ENCODE measurements at places on chromosomes 11 and 22.

- DNase-seq = peak; percentile 36
These were observed 554.3 kb upstream of the LRRC4C start for GRCh38 chr11:42013656-42014201.

GRCh38 chr11:80379620-80380278 lies 938.9 kb upstream of the TENM4 start:
- DNase-seq = no peak

DNA sequence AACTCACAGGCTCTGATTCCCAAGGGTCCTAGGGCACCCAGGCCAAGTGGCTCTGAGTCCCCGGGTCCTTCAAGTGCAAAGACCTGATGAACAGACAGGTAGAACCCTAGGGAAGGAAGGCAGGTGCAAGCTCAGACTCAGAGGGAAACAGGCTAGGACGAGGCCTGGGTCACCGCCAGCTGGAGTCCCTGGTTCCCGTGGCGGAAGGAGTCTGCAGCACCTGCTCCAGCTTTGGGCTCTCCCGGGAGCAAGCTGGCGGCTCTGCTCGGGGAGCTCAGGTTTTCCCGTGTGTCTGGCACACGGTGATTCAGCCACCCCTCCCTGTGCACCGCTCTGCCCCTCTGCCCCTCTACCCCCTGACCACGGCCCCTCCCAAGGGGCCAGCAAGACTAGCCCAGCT lies 59.8 kb downstream of the WNT7B start:
- no peak for DNase-seq

- DNase-seq = no peak
These were observed 4.1 kb upstream of the MRPL48 start for GRCh38 chr11:73783483-73784020.

DNA sequence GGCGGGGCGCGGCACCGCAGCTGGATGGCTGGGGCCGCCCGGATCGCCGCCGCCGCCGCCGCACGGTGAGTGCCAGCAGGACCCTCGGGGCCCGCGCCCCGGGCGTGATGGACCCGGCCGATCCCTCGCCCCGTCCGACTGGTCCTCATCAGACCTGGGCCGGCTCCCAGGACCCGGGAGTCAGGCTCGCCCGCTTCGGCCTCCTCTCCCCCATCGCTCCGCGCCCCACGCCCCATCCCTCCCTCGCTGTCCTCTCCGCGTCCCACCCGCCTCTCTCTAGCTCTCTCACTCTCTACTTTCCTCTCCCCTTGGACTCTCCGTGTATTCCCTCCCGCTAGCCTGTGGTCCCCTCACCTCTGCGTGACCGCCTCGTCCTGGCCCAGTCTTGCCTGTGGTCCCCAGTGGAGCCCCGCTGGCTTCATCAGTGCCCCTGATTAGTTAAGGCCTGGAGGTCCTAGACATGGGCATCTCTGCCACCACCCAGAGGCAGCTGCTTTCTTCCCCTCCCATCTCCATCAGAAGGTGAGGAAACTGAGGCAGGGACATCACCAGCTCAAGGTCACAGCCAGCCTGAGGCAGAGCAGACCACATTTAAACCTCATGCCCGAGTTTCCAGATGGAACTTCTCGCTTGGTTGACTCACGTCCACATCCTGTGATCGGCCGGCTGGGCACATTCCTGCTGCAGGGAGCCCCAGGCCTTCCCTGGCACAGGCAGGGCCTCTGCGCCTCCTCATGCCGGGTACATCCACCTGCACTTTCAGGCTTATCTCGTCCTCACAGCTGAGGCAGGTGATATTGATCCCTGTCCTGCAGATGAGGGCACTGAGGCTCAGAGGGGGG lies 429 bp downstream of the SLC39A13 start:
- DNase-seq = peak; percentile 69

- no peak for DNase-seq
These were observed 57.7 kb downstream of the PDGFD start for GRCh38 chr11:104106136-104106754.

DNA sequence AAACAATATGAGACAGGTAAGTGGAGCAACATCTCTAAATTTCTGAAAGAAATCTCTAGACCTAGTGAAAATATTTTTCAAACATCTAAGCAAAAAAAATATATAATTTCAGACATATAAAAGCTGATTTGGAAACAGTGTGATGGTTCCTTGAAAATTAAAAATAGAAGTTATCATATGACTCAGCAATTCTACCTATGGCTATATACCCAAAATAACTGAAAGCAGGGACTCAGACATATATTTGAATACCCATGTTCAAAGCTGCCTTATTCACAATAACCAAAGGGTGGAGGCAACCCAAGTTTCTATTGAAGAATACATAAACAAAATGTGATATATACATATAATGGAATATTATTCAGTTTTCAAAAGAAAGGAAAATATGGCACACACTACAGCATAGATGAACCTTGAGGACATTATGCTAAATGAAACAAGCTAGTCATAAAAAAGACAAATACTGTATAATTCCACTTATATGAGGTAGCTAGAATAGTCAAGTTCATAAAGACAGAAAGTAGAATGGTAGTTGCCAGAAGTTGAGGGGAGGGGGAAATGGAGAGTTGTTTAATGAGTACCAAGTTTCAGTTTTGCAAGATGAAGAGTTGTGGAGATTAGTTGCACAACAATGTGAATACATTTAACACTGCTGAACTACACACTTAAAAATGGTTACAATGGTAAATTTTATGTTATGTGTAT lies 300.4 kb downstream of the TTC28 start:
- no peak for DNase-seq

DNA sequence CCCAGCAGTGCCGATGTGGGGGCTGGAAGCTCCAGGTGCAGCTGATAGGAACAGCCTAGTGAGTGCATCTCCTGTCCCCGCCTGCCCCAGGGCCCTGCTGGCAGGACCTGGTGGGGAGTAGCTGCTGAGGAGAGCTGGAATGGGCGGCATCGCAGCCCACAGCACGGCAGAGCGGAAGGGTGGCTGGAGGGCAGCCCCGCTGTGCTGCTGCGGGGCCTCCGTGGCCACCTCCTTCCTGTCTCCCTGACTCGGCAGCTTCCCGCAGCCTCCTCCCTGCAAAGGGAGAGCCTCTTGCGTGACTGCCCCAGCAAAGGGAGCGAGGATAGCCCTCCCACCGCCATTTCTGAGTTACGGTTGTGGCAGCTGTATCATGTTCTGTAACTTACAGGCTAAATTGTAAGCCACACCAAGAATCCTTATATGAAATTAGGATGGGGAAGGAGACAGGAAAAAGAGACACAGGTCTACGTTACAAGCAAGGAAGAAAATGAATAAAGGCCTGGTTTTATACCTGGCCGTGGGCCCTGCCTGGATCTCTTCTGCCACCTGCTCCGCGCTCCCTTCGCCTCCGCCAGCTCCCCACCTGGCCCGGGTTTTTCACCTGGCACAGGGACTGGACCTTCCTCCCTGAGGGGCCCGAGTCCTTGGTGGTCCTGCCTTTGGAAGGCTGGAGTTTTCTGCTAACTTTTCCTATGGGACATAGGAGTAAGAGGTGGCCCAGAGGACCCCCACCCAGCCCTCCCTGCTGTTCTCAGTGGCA lies 10.0 kb downstream of the TPCN2 start:
- DNase-seq = no peak

GRCh38 chr11:27397624-27398399 lies 34.8 kb upstream of the CCDC34 start:
- no peak for DNase-seq

DNA sequence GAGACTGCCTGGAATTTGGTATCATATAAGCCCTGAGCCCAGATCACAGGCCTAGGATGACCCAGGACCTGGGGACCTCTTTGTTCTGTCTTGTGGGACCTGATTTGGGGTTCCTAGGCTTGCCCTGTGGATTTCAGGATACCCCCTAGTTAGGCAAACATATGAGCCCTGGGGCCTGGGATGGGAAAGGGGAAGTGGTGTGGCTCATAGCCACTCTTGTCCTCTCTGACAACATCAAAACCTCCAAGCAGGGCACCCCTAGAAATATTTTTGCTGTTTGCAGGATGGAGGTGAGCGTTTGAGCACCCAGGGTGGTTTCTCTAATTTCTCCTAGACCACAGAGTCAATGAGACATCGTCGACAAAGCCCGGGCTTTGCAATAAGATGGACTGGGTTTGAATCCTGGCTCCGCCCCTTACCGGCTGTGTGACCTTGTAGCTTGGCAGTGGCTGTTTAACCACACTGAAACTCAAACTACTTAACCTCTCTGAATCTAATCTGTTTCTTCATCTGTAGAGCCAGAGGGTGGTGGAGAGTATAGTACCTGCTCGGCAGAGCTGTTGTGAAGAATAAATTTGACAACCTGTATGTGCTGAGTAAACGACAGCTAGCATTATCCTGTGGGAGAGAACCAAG lies 5.3 kb upstream of the LRRC10B start:
- DNase-seq = no peak

DNA sequence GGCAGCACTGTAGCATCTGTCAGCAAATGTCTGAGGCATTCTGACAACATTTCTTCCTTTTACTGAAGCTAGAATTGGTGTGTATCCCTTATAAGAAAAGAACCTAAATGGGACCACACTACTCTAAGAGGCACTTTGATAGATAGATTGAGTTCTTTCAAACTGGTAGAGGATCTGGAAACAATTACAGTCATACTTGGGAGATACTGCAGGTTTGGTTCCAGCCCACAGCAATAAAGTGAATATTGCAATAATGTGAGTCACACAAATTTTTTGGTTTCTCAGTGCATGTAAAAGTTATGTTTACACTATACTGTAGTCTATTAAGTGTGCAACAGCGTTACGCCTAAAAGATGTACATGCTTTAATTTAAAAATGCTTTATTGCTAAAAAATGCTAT lies 96.9 kb downstream of the SBF2 start:
- no peak for DNase-seq

DNA sequence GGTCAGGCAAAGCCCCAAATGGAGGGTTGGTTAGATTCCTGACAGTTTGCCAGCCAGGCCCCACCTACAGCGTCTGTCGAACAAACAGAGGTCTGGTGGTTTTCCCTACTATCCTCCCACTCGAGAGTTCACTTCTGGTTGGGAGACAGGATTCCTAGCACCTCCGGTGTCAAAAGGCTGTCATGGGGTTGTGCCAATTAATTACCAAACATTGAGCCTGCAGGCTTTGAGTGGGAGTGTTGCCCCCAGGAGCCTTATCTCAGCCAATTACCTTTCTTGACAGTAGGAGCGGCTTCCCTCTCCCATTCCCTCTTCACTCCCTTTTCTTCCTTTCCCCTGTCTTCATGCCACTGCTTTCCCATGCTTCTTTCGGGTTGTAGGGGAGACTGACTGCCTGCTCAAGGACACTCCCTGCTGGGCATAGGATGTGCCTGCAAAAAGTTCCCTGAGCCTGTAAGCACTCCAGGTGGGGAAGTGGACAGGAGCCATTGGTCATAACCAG lies 4.7 kb upstream of the TTC36 start:
- peak; percentile 14 for DNase-seq

DNA sequence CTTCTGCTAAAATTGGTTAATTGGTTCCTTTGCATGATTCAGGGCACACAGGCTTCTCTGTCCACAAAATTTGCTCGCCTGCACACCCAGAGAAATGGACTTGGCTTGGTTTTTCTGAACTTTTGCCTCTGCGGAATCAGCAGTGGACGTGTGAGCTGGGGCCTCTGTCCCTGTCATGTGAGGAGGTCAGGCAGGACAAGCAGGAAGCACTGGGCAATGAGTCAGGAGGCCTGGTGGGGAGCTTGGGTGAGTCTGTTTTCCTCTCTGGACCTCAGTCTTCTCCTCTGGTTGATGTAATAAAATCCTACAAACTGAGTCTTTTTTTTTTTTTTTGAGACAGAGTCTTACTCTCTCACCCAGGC lies 10.4 kb upstream of the CELSR1 start:
- DNase-seq = peak; percentile 81

GRCh38 chr11:1208394-1209261 lies 14.2 kb upstream of the MUC5B start:
- DNase-seq = no peak

- no peak for DNase-seq
These were observed 21.8 kb downstream of the TSPAN18 start for GRCh38 chr11:44748606-44749005.

GRCh38 chr11:104650234-104650633 lies 248.0 kb downstream of the CASP12 start:
- no peak for DNase-seq

GRCh38 chr11:130561441-130561881 lies 113.0 kb downstream of the ADAMTS15 start:
- DNase-seq = peak; percentile 70

- DNase-seq = no peak
These were observed 5.9 kb upstream of the GRAMD4 start for GRCh38 chr22:46614025-46614931.

DNA sequence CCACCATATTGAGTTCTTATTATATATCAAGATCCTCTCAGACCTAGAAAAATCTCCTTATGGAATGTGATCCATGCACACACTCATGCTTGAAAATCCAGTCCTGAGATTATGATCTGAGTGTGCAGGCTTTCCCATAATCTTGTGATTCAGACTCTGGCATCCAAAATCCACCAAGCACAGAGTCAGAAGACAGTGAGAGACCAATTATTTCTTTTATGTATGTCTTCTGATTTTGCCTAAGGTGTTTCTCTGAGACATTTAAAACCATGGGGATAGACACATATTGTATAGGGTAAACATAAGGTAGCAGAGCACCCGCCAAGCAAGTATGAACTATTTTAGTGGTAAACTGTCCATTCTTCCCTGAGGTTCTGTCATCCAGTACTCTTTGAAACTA lies 52.0 kb upstream of the MMP13 start:
- no peak for DNase-seq

DNA sequence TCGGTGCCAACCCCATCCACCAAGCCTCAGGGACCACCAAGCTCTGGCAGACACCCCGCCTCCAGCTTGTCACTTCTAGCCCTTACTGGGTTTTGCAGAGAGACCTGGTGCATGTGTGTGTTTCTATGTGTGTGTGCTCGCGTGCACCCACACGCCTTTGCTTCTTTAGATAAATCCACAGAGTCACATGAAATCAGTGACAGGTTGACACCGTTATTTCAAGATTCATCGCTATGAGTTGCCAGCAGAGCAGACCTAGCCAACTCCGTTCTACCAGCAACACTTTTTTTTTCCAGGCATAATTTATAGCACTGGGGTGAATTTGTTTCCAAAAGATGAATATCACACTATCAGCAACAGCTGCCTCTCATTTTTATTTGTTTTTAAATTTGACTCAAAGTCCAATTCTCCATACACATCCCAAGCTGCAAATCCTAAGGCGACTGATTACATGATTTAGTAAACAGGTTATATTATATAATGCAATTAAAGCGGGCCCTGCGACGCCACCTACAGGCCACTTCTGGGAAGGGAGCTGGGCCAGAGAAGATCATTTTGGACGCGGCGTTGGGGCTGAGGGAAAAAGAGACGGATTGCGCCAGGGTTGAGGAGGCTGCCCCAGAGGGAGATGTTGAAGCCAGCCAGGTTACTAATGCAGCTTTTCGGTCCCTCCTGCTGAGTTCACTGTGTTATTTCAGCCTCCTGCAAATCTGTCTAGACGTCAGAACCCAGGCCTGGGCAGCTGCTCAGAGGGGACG lies 150.5 kb downstream of the FEZ1 start:
- DNase-seq = peak; percentile 82
